ENCODE measurements at places on chromosomes 7 and 10. TPM values are rescaled to one million over a fixed set of nuclear protein-coding genes. Genes with fewer than 3 reads are reported as not detected.

DNA sequence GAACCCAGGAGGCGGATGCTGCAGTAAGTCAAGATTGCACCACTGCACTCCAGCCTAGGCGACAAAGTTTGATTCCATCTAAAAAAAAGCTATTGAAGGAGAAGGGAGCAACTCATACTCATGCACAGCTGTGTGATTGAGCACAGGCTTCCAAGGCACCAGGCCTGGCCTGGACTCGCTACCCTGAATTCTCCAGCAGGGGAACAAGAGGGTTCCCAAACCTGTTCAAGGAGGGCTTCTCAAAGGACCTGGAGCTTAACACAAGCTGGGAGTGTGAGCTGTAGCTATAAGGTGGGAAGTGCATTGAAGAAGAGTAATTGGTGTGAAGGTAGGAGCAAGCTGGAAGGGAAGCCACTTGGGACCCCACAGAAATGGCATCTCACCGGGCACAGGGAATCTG lies 15.1 kb upstream of the DDIT4 start:
- no peak for DNase-seq

DNA sequence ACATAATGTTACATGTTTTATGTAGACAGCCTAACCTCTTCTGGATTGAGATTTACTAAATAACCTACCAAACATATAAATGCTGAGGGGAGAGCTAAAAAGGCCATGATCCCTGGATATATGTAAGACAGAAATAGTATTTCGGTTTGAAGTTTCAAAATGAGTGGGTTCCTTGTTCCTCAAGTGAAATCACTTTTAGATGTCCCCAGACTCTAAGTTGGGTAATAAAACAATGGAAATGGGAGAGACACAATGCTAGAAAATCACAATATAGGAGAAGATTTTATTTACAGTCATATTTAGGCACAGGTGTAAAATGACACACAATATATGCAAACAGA lies 56.5 kb downstream of the SHTN1 start:
- DNase-seq, result no peak

DNA sequence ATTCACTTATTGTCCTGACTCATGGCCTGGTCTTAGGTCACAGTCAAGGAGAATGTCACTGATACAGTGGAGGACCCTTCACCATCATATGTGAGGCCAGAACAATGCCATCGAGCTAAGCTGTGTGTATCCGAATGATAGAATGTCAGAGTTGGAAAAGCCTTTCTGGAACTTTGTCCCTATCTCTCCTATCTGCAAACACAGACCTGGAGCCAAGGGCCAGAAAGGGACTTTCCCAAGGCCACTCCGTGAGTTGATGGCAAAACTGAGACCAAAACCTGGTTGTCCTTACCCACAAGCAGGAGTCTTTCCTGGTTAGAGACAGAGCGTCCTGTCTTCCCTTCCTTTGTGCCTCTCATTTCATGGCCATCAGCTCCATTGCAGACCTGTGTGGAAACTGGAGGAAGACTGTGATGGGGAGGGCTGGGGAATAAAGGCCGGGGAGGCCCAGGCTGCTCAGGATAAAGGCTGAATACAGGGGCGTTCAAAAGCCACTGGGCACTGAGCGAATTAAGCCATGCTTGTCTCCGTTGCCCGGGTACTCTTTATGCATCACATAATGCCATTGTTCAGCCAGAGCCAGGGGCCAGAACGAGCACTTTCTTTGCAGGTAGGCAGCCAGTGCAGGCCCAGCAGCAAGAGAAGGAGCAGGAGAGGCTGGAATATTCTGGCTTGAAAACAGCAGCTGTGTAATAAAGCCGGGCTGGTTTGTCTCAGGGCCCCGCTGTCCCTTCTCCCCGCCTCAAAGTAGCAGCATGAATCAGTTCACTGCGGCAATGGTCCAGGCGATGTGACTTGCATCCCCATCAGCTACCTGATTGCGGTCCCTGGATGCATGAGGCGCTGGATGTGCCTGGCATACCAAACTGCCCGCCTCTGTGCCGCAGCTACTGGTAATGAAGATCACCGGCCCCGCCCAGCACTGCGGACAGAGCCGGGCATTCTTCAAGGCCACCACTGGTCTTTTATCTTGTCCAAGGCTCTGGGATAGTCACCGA lies 143.0 kb downstream of the RPS24 start:
- DNase-seq, result no peak

- peak; percentile 19 for DNase-seq
These were observed 204.8 kb upstream of the MEOX2 start for GRCh38 chr7:15891151-15891881.

GRCh38 chr7:29330136-29330535 lies 135.6 kb downstream of the CHN2 start:
- no peak for DNase-seq

DNA sequence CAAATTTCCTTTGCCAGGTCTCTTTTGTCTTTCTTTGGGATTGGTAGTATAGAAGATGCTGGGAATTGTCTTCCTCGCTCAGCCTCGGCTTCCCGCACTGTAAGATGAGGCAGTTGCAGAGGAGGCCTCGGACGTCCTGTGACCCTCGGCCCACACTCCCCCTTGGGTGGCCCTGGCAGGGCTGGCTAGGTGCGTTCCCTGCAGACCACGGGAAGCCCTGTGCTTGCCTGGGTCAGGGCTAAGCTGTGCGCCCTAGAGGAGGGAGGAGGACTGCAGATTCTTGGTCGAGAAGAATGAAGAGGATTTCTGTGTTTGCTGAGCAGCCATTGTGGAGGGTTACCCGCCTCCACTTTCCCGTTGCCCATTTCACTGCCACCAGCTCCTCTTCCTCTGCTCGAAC lies 42.8 kb downstream of the WIPI2 start:
- no peak for DNase-seq

CARD11 gene
- 1.4 TPM for total RNA-seq

DNA sequence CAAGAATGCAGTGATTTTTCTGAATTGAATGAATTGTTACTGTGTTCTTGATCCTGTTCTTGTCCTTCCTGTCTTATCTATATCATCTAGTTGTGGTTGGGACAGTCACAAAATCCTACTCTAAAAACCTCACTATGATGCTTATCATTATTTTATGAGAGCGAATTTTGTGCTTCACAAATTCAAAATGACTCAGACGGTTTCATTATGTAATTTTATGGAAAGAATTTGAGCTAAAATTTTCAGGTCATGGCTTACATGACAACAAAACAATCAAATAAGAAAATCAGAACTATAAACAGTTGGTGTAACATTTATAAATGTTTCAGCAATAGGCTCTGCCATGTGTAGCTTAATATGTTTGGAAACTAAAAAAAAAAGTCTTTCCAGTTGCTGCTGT lies 6.9 kb downstream of the PRKAR2B start:
- no peak for DNase-seq

GFRA1 gene
- total RNA-seq, result 122 TPM

PLEKHS1 gene
- 1.4 TPM for total RNA-seq

GRCh38 chr7:107543338-107543993 lies 20.3 kb downstream of the COG5 start:
- DNase-seq, result no peak

MMD2 gene
- total RNA-seq, result not detected

GRCh38 chr10:32229170-32229569 lies 117.8 kb downstream of the EPC1 start:
- DNase-seq, result no peak

NRCAM gene
- 16.2 TPM for total RNA-seq

DNA sequence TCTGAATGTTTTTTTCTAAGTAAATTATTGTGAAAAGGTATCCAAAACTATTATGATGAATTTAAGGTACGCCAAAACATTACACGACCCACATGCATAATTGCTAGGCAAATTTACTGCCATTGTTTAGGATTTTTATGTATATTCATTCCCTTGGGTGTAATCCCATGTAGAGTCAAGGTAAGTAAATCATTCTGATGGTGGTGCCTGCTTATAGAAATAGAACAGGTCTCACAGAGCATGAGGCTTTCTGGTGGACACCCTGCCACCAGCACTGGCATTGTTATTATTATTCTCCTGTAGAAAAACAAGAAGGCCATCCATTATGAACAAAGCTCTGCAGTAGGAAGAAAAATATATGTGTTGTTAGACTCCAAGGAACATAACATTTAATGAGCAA lies 111.7 kb upstream of the ZNF804B start:
- no peak for DNase-seq

GRCh38 chr7:126689037-126689436 lies 563.7 kb downstream of the GRM8 start:
- no peak for DNase-seq

GRCh38 chr10:62250594-62251198 lies 17.9 kb downstream of the RTKN2 start:
- DNase-seq, result no peak

GRCh38 chr7:47818796-47819606 lies 129.3 kb downstream of the PKD1L1 start:
- DNase-seq, result peak; percentile 92

GRCh38 chr10:60043561-60044241 lies 137.3 kb upstream of the CCDC6 start:
- no peak for DNase-seq

DNA sequence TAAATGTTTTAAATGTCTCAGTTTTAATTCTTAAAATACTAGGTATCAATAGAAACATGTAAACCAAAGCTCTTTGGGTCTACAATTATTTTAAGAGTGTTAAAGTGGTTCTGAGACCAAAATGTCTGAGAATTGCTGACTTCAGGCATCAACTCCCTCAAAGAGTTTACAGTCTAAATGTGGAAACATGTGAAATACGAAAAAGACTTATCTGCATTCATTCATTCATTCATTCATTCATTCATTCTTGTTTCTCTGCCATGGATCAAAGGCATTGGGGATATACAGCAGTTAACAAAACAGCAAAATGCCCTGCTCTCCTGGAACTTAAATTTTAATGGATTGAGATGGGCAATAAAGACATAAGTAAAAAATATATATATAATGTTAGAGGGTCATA lies 69.8 kb downstream of the BLNK start:
- no peak for DNase-seq

DNA sequence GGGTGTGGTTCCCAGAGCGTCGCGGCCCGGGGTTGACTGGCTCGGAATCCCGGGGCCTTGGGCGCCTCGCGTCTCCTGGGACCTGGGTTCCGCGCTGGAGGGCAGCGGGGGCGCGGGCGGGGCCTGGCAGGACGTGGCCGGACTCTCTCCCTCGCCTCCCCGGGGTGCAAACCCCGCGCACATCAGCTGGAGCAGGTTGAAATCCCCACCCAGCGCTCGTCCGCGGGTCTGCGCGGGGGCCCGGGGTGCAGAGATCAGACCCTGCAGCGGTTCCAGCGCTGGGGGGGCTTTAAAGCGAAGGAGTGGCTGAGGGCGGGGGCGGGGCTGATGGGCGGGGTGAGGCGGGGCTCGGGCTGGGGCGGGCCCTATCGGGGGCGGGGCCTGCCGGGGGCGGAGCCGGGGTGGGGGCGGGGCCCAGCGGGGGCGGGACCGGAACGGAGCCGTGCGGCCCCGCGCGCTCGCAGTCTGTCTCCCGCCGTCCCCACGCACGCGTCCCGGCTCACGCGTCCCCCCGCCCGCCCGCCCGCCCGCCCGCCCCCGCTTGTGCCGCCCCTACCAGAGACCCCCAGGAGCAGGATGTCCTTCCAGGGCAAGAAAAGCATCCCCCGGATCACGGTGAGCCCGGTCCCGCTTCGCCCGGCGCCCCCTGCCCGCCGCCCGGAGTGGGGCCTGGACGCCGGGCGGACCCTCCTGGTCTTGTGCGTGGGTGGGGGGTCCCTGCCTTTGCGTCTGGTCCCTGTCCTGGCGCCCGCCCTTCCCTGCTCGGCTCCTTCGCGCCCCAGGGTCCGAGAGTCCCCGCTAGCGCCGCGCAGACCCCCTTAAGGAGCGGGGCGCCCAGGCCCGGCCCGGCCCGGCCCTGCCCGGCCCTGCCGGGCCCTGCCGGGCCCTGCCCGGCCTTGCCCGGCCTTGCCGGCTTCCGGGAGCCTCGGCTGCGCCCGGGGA lies at the start of gene DPYSL4:
Gene DPYSL4 (plus strand): TSS at position 461 of the 942 bp plus-strand sequence. CDS start 116 bp downstream, at position 577.
- DNase-seq, result no peak

GRCh38 chr10:31838065-31838464 lies 90.6 kb downstream of the ARHGAP12 start:
- DNase-seq, result no peak

GRCh38 chr7:2411815-2412586 lies 8.6 kb downstream of the CHST12 start:
- DNase-seq, result peak; percentile 40

GRCh38 chr7:28517606-28518005 lies 105.3 kb downstream of the CREB5 start:
- DNase-seq, result no peak

DNA sequence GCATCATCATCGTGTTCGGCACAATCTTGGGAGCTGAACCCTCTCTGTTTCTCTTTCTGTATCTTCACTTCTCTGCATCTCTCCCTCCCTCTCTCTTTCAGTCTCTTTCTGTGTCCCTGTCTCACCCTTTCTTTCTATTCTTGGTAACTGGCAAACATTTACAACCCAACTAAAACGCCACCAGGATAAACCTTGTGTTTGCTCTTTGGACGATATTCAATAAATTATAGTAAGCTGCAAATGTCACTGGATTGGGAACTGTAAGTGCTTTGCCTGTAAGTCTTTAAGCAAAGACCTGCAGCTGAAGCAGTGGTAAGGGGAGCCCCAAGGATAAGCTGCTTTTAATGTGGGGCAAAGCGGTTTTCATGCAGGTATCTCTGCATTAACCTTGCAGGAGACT lies 558.0 kb upstream of the MKI67 start:
- no peak for DNase-seq

- no peak for DNase-seq
These were observed 410.1 kb downstream of the SUGCT start for GRCh38 chr7:40544871-40545303.

- DNase-seq, result peak; percentile 91
These were observed 25.8 kb downstream of the ACTA2 start for GRCh38 chr10:88926566-88927415.

DNA sequence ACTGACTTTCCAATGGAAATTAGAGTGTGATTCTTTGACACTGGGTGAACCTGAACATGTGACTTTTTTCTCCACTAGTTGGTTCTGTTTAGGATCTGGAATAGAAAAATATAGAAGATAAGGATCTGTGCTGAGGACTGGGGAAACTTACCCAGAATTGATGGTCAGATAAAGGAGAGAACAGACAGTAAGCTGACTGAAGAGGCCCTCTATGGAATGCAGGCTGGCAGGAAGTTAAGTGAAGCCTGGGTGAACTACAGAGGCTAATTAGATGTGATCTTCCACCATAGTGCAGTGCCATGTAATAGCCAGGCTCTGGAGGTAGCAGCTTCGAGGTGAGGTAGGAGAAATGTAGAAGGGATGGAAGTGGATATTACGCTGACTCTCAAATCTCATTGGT lies 455.3 kb downstream of the PLXDC2 start:
- no peak for DNase-seq
